ENCODE measurements at places on chromosomes 1 and 21.

DNA sequence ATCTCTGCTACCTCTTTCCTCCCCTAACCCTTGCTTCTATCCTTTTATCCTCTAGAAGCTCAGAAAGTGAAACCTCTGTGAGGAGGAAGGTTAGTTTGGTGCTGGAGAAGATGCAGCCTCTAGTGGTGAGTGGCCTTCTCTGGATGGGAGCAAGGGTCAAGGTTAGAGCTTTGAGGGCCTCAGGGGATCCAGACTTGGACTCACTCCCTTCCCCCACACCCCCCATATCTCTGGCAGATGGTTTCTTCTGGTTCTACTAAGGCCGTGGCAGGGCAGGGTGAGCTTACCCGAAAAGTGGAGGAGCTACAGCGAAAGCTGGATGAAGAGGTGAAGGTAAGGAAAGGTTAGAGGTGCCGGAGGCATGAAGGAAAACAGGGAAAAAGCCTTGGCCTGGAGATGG, 9.2 kb downstream of the CGN start:
- DNase-seq: no peak

- no peak for DNase-seq
Observed at GRCh38 chr21:36188937-36189336, 32.3 kb downstream of the DOP1B start.

GRCh38 chr21:36423771-36424433, 38.7 kb downstream of the CHAF1B start:
- DNase-seq: no peak

GRCh38 chr21:46220275-46220810, 8.2 kb downstream of the LSS start:
- DNase-seq: no peak

- peak; percentile 65 for DNase-seq
Observed at GRCh38 chr1:81118550-81118949, 682.2 kb upstream of the ADGRL2 start.

- DNase-seq: no peak
Observed at GRCh38 chr1:153617663-153618062, 1.5 kb upstream of the S100A14 start.

- DNase-seq: peak; percentile 72
Observed at GRCh38 chr1:115062542-115063004, 26.7 kb downstream of the TSPAN2 start.

DNA sequence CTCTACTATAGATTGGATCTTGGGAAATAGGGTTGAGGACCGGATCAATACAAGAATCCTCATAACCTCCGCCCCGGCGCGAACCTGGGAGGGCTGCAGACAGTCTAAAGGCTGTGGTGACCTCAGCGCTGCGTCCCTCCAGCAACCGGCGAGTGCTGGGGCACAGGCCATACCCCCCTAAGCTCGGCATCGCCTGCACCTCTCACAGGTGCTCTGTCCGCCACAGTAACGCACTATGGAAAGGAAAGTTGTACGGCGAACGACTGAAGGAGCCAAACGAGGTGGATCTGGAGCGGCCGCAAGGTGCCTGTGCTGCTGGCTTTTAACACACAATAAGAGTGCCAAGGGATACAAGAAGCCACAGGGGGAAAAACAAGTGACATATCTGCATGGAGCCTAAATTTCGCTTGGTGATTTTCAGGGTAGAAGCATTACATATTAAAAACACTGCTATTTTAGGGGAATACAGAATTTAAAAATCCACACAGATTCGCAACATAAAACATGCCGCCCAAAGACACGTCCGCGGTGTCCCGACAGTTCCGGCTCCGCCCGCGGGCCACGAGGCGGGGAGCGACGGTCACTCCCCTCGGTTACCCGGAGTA, 1.4 kb upstream of the RBM15 start:
- DNase-seq: no peak

GRCh38 chr1:3137111-3138100, 68.4 kb downstream of the PRDM16 start:
- no peak for DNase-seq

DNA sequence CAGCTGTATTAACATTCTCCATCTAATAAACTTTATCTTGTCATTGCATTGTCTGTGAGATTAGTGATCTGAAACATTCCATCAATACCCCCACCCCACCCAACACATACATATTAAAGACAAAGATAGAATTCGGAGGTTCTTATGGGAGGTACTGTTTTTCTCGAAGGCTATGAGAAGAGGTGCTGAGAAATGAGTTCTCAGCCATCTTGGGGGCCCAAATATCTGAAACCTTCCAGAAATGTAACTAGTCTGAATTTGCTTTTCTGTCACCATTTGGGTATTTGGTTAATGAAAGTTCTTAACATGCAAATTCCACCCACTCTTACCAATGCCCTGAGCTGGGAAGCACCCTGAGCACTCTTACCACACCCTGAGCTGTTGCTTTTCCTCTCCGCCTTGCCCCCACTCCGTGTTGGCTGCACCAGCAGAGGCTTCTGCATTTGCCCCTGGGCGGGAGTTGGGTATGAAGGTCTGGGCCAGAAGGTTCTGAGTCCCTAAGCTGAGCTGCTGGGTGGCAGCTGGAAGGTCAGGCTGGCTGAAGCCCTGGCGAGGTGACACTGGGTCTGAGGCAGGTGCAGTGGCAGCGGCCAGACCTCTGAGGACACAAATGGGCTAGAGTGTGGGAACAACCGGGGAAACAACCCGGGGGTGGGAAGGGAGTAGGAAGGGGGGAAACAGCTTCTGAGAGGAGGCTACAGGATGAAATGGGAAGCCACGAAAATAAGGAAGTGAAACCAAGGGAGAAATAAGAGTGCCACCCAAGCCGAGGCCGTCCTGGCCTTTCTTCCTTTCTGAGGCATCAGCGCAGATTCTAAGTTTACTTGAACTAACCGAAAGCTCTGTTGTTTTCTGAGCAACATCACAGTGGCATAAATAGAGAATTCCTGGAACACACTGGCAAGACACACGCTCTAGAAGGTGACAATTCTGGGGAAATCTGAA, 26.3 kb upstream of the IER5 start:
- no peak for DNase-seq

DNA sequence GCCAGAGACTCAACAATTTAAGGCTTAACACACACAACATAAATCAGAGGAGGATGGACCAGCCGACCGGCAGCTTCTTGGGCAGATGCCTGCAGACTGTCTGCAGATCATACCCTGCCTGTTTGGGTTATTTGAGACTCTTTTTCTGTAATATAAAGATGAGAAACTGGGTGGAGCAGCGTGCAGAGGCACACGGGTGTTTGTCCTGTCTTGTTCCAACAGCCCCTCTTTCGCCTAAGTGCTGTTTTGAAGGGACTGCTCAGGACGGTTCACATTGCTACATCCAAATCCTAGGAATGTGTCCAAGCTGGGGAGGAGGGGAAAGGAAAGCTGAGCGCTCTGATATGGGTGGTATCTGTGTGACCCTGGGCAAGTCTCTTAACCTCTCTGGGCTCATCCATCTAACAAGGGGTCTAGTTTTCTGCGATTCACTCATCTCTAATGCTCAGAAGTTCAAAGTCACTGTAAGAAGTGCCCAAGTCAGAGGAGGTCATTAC, 149.9 kb downstream of the CLIC6 start:
- peak; percentile 67 for DNase-seq

- DNase-seq: no peak
Observed at GRCh38 chr1:155932081-155932480, 2.1 kb downstream of the KHDC4 start.

DNA sequence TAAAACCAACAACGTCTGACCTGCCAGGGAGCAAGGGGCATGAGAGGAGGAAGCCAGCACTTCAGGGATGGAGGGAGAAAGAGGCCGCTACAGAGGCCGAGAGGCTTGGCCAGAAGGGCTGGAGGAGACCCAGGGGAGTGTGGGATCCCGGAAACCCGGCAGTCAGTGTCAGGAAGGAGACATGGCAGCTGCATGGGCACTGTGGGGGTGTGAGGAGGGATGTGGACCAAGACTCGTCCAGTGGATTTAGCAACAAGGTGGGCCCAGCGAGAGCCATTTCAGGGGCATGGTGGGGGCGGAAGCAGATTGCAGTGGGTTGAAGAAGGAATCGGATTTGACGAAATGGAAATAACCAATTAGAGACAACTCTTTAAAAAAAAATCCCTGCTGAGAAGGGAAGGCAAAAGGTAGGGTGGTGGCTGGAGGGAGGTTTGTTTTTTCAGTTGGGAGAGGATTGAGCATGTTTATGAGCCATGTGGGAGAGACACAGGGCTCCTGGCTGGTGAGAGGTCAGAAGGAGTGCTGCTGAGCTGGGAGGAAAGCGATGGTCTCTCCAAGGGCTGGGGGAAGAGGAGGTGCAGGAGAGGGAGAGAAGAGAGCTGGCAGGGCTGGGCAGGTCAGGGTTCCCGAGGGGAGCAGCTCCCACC, 4.4 kb downstream of the B4GALT2 start:
- no peak for DNase-seq

- DNase-seq: no peak
Observed at GRCh38 chr1:214380986-214381695, 100.2 kb downstream of the SMYD2 start.

- DNase-seq: no peak
Observed at GRCh38 chr21:42607102-42607501, 46.3 kb upstream of the PDE9A start.

GRCh38 chr1:230199034-230199433, 132.0 kb downstream of the GALNT2 start:
- no peak for DNase-seq

GRCh38 chr1:213162862-213163261, 111.8 kb downstream of the RPS6KC1 start:
- no peak for DNase-seq

DNA sequence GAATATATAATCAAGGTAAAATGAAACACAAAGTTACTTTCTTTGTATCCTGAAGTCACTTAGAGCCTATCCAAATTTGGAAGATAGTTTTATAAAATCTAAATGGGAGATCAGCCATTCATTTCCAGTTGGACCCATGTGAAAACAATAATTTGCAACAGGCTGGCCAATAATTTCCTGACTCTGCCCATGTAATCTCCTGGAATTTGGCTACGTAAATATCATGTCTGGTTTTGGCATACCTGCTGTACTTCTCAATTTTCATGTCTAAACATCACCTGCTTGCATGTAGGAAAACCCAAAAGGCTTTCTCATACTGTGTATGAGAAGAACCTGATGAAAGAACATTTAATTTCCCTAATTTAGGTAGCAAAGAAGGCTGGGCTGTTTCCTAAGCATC, 7.7 kb upstream of the CYP4Z1 start:
- no peak for DNase-seq

DNA sequence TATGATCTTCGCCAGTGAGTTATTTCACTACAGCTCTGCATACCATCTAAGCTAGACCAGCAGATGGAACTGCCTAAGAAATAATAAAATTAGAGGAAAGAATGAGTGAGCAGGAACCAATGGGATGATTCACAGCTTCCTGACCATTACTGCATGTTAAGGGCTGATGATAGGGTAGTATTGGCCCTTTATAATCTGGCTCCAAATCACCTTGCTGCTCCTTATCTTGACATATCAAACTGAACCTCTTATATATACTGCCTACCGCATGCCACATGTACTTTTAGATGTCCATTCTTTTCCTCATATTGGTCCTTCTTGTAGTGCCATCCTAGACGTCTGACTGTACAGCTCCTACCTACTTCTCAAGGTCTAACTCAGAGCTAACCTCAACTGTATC, 524.4 kb downstream of the DPYD start:
- DNase-seq: no peak

DNA sequence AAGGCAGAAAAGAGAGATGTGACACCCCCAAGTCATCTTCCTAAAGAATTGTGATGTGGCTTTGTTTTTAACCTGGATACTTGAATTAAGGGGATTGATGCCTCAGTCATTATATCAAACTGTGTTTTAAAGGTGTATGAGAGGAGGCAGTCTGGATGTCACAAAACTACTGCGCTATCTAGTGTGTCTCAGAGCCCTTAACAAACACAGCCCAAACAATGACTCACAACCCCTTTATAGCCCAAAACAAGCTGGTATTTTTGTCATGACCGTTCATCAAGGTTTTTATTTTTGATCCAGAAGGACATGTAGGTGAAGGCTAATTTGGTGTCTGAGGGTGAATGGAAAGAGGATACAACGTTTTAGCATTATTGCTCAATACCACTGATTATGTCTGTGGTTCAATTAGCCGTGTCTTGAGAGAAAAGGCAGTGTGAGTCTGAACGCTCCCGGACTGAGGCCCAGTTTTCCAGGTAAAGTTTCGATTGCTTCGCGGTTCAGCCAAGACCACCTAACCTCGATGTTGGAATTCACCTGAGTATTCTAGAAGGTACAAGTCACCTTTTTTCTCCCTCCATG, 71.6 kb downstream of the SGIP1 start:
- no peak for DNase-seq

- no peak for DNase-seq
Observed at GRCh38 chr1:168972887-168973286, 133.6 kb upstream of the ATP1B1 start.

- DNase-seq: no peak
Observed at GRCh38 chr21:18759751-18760161, 356.2 kb upstream of the TMPRSS15 start.

GRCh38 chr1:26950602-26951001, 9.7 kb downstream of the KDF1 start:
- DNase-seq: no peak

- DNase-seq: no peak
Observed at GRCh38 chr1:167669209-167670124, 39.4 kb downstream of the RCSD1 start.

- DNase-seq: no peak
Observed at GRCh38 chr1:175192111-175192629, 406 bp downstream of the KIAA0040 start.

DNA sequence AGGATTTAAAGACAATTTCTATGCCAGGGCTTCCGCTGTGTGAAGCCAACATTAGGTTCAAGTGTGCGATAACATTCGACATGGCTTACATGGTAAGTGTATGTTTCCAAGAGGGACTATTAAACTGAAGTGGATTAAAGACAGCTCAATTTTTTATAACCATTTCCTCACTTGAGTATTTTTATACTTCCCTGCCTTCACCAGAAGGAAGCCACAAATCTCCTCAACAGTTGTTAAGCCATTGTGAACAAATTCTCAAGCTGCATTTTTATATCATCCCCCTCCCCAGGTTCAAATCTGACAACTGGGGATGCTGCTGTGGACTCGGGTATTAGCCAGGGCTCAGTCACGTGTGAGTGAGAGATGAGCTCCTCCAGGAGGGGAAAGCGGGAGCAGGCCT, 116.3 kb downstream of the RHOU start:
- DNase-seq: no peak

DNA sequence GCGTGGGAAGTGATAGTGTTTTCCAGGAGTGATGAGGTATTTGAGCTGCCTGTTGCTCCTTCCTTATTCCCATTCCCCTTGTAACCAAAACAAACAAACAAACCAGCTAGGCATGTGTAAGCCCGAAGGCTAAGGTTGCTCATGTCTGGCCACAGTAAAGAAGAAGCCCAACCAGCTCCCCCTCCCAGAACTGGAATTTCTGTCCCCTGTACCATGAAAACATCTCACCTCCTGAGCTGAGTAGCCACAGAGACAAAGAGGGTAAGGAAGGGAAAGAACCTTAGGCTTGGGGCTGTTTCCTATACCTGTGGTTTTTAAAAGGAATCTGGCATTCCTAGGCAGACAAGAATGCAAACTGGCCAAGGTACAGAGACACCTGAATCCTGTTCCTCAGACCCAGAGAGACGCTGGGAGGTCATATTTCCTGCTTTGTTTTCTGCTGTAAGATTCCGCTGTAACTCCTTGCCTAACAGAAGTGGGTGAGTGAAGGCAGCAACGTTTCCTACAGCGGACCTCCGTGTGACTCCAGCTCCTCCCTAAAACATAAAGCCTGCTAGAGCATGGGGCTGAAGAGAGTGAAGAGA, 41.7 kb upstream of the RAB4A start:
- DNase-seq: peak; percentile 73

Data from amniotic epithelial cell (primary cell).